HepG2 (cell line): ENCODE measurements at places on chromosomes 11 and 22. TPM values are rescaled to one million over a fixed set of nuclear protein-coding genes. Genes with fewer than 3 reads are reported as not detected.

- no peak for DNase-seq
These were observed 24.6 kb downstream of the MMP27 start for GRCh38 chr11:102680945-102681344.

DNA sequence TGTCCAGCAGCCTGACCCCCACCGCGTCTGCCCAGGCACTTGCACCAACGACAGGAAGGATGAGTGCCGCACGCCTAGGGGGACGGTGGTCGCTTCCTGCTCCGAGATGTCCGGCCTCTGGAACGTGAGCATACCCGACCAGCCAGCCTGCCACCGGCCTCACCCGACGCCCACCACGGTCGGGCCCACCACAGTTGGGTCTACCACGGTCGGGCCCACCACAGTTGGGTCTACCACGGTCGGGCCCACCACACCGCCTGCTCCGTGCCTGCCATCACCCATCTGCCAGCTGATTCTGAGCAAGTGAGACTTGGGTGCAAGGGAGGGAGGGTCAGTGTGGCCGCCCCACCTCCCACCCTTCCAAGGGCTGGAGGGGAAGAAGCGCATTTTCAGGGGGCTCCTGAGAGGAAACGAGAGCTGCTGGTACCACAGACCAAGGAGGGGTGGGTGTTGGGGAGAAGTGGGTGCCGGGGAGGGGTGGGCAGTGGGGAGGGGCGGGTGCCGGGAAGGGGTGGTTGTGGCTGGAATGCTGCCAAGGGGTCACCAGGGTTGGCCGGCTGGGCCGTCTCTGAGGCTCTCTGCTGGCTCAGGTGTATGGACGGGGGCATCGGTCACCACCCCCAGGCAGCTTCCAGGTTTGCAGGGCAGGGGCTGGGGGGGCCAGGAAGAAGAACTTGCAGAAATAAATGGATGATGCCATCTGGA, 27.7 kb upstream of the MUC5B start:
- DNase-seq: no peak

DNA sequence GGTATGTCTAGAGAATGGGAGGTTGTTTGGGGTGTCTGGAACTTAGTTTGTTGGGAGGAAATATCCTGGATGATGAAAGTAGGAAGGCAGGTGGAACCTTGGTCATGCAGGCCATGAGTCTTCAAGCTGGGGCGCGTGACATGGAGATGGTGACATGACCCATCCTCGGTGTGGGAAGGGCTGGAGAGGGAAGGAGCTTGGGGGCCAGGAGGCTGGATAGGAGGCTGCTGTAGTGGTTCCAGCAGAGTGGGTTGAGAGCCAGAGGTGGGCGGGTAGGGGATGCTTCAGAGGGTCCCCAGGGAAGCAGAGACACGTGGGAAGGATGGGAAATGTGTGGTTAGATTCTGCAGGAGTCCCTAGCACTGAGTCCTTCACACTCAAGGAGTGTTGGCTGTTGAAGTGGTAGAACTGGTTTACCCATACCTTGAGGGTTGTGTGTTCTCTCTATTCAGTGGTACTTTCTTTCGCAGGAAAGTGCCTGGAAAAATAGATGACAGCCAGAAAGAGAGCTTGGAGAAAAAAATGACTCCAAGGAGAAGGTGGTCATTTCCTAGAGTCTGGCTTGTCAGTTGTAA, 56.8 kb downstream of the LDLRAD3 start:
- no peak for DNase-seq

Gene PGA3
- not detected in 2 replicates for total RNA-seq

Gene SYCE3
- total RNA-seq: not detected in 2 replicates
